ENCODE measurements at places on chromosomes 16 and 17.

DNA sequence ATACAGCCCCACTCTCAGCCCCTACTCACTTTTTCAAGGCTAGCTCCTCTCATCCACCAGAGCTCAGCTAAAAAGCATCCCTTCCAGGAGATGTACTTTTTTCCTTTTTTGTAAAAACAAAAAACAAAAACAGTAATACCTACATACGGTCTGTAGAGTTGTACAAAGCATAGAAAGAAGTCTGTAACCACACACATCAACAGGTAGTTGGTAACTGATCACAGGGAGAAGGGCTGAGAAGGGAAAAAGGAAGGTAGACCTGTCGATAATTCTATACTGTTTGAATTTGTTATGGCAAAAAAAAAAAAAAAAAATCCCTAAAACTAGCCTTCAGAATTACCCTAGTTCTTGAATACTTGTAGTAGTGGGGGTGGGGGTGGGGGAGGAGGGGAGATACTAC, 874 bp downstream of the SLC25A19 start:
- no peak for DNase-seq

- no peak for DNase-seq
Observed at GRCh38 chr16:52069866-52070265, 477.1 kb downstream of the TOX3 start.

- DNase-seq = no peak
Observed at GRCh38 chr17:70825321-70826125, 656.2 kb downstream of the KCNJ2 start.

DNA sequence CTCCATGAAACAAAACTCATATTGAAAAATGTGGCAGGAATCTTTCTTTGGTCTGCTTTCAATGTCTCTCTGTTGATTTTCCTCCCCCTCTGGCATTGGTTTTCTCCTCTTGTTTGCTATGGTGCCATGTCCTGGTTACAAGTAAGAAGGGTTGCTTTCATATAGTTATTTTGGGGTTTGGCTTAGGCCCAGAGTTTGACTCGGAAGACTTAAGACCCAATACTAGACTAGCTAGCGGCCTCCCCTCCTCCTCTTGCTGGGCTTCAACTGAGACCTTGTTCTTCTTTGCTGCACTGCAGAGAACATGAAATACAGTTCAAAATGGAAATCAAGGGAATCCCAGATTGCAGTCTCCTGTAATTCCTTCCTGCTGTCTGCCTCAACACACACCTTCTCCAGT, 30.0 kb upstream of the CLEC18A start:
- no peak for DNase-seq

DNA sequence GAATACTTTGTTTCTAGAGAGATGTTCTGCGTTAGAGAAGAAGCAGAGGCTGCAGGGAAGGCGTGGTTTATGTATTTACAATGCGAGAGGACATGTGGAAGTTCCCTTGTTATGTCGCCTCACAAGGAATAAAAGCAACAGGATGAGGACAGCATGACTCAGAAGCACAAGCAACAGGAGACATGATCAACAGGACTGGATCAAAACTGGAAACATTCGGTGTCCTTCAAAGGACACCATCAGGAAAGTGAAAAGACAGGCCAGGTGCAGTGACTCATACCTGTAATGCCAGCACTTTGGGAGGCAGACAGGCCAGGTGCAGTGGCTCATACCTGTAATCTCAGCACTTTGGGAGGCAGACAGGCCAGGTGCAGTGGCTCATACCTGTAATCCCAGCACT, 52.6 kb downstream of the CCDC57 start:
- DNase-seq = no peak

DNA sequence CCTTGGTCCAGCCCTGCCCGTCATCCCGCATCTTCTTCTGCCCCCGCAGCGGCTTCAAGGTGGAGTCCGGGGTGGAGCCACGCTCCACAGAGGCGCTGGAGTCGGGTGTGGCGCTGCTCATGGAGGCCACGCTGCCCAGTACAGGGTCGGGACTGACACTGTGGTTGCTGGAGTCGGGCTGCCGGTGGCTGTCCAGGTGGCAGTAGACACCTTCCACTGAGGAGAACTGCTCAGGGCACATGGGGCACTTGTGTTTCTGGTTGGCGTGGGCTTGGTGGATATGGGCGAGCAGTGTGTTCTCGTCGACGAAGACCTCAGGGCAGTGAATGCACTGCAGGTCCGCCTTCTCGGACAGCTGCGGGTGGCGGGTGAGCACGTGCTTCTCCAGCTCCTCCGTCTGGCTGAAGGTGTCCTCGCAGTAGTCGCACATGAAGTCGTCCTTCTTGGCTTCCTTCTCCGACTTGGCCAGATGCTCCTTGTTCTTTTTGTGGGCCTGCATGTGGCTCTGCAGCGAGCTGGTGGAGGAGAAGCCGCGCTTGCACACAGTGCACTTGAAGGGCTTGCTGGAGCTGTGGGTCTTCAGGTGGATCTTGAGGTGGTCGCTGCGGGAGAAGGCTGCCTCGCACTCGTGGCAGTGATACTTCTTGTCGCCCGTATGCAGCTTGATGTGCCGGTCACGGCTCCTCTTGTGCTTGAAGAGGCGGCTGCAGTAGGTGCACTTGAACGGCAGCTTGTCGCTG, 217.8 kb downstream of the ZNF423 start:
- no peak for DNase-seq

- DNase-seq = no peak
Observed at GRCh38 chr17:76905036-76905435, 36.8 kb downstream of the MGAT5B start.

Measured in activated T-helper 1 cell treated with Interleukin-2 at 50 U/mL for 16 hours (primary cell).